ENCODE measurements at places on chromosomes 1 and 21. TPM values are rescaled to one million over a fixed set of nuclear protein-coding genes. Genes with fewer than 3 reads are reported as not detected.

Gene MRPS15
- polyA plus RNA-seq: 70.3 TPM

Gene PLA2G2D
- 0.08 TPM for polyA plus RNA-seq

- DNase-seq: no peak
Observed at GRCh38 chr1:231431665-231432415, 9.8 kb upstream of the EGLN1 start.

GRCh38 chr21:38459490-38459889, 38.8 kb downstream of the ERG start:
- no peak for DNase-seq

- DNase-seq: no peak
Observed at GRCh38 chr1:157497987-157498735, 54.2 kb downstream of the FCRL5 start.

DNA sequence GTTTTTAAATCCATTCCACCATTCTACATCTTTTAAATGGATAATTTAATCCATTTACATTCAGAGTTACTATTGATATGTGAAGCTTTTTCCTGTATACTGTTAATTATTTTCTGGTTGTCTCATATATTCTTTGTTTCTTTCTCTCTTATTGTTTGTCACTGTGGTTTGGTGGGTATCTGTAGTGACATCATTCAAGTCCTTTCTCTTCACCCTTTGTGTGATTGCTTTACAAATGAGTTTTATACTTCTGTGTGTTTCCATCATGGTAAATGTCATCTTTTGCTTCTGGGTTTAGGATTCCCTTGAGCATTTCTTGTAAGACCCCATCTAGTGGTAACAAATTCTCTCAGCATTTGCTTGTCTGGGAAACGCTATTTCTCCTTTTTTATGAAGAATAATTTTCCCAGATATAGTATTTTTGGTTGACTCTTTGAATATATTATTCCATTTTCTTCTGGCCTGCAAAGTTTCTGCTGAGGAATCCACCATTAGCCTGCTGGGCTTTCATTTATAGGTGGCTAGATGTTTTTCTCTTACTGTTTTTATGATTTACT, 10.2 kb downstream of the LY9 start:
- no peak for DNase-seq

DNA sequence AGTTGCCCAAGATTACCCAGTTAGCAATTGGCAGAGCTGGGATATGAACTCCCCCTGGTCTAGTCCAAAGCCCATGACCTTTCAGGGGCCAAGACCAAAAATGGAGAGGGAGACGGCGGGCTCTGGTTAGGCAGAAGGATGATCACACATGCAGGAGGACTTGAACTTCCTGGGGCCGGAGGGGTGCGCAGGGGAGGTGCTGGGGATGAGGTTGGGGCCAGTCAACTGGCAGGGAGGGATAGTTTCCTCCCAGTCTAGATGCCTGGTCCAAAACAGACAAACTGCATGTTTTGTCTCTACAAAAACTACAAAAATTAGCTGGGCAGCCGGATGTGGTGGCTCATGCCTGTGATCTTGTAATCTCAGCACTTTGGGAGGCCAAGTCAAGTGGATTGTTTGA, 78.1 kb downstream of the NKAIN1 start:
- DNase-seq: no peak

- no peak for DNase-seq
Observed at GRCh38 chr1:221612047-221612777, 129.7 kb downstream of the DUSP10 start.

GRCh38 chr21:41435706-41436105, 9.7 kb downstream of the MX1 start:
- DNase-seq: no peak

DNA sequence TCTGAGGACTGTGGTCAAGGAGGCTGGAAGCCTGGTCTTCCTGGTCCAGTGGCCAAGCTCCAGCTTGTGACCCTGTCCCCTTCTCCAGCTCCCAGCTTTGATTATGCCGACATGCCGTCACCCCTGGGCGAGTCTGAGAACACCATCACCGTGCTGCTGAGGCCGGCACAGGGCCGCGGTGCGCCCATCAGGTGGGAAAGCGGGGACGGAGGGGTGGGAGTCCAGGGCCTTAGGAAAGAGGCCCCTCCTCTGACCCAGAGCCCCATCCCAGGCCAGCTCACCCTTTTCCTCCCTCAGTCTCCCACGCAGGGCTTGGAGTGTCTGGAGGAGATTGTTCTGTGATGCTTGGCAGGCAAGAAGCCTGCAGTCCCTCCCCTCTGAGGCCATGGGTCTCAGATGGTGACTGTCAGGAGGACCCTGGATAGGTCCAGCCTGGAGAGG, 43.6 kb downstream of the PTPRU start:
- DNase-seq: no peak

- DNase-seq: no peak
Observed at GRCh38 chr1:39297551-39297950, 93.1 kb downstream of the MACF1 start.

GRCh38 chr1:115454837-115455511, 116.9 kb upstream of the NGF start:
- DNase-seq: no peak

GRCh38 chr1:206455289-206455665, 15.0 kb upstream of the IKBKE start:
- DNase-seq: no peak

DNA sequence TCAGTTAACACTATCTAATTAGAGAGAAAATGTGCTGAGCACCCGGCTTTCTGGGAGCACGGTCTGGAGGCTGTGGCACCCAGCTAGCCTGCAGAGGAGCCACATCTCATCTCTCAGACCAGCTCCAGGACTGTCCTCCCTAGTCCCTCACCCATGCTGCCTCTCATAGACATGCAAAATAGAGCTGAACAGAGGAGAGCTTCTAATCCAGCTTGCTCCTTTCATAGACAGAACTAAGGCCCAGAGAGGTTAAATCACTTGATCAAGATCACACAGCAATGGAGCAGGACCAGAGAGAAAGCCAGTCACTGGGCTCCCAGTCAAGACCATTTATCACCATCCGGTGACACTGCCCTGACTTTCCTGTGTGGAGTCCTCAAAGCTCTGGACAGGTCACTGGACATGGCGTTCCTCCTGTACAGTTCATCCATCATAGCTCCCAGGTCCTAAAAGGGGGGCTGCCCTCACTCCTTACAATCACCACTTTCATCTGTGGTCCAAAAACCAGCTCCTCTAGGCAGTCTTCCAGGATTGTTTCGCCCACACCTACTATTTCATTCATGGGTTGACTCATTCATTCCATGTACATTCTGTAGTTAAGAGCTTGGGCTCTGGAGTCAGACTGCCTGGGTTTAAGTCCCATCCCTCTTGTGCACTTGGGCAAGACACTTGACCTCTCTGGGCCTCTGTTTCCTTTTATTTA, 8.8 kb upstream of the CAMK2N1 start:
- DNase-seq: no peak

DNA sequence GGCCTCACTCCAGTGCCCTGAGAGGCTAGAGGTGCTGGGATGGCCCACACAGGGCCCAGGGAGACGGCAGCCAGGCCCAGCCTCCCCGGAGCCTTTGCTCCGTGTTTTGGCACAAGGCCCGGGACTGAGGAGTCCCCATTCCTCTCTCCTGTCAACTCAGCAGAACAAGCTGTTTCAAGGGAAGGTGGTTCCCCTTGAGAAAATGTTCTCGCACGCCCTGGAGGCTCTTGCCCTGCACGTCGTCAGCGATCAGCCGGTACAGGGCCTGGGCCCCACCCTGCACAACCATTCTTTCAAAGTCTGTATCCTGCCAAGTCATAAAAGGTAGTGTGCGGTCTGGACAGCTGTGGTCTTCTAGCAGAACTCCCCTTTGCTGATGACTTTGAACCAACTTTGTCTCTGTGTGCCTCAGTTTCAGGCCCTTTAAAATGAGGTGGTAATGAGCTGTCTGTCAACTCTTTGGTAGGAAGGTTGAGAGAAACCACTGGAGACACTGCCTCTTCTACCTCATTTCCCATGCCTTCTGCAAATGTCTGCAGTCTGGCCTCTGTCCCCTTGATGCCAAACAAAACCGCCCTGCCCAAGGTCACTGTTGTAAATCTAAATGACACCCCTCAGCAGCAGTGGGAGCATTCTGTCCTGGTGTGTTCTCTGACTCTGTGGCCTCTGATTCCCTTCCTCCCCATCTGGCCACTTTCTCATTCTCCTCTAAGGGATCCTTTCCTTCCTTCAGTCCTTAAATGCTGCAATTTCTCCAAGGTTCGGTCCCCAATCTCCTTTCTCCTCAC, 138.6 kb upstream of the JUN start:
- no peak for DNase-seq

- no peak for DNase-seq
Observed at GRCh38 chr1:97006044-97006661, 284.6 kb downstream of the PTBP2 start.
